ENCODE measurements at places on chromosomes 12 and 14.

DNA sequence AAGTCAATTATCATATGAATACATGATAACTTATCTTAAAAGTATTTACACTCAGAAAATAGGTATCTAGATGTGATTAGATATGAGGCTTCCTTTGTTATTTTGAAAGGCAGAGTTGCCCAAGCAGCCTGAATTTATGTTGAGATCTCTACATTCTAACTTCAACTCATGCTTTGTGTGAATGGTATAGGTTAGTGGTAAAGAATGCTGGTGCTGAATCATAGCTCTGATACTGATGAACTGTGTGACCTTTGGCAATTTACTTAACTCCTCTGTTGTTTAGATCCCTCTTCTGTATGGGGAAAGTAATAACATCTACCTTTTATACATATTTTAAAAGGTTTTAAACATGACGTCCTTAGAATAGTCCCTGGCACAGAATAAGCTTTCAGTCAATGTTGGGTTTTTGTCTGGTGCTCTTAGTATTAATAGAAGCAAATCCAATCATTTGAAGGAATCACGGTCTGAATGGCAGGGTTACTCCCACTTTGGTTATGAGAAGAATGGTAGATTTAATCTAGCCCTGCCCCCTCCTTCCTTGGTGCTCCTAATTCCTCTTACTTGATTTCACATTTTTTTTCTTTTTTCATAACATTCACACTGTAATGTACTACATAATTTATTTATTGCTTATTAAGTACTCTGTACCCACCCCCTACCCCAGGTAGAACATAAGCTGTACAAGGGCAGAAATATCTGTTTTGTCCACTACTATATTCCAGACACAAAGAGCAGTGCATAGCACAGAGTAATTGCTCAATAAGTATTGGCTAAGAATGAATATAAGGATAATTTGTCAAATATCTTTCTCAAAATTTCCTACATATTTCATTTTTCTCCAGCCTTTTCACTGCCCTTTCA, 203.3 kb upstream of the KRR1 start:
- DNase-seq: no peak

DNA sequence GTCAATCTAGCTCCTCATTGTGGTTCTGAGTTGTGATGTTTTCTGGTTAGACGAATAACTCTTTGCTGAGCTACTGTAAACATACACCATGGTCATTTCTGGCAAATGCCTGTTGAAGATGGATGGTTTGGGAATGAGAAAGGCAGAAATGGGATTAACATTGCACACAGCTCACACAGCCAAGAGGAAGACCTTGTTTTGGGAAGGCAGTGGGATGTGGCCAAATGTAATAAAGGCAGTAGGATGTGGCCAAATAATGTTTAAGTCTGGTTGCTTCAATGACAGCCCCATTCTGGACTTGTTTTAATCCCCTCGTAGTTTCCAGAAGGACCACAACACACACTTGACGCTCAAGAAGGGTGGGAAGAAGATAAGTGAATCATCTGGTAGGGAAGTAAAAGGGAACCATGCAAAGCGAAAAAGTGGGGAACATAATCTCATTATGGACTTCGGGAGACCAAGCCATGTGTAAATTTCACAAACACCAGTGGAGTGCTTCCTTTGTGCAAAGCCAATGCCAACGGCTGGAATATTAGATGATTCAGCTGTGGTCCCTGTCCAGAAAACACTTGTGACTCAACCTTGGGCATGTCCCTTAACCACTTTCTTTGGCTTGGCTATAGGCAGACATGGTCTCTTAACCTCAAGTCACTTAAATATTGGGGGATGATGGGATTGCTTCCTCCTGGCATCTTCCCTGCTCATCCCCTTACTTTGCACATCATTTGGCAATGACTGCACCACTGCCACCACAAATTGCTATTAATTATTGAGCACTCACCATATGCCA, 284.4 kb upstream of the CRY1 start:
- no peak for DNase-seq

DNA sequence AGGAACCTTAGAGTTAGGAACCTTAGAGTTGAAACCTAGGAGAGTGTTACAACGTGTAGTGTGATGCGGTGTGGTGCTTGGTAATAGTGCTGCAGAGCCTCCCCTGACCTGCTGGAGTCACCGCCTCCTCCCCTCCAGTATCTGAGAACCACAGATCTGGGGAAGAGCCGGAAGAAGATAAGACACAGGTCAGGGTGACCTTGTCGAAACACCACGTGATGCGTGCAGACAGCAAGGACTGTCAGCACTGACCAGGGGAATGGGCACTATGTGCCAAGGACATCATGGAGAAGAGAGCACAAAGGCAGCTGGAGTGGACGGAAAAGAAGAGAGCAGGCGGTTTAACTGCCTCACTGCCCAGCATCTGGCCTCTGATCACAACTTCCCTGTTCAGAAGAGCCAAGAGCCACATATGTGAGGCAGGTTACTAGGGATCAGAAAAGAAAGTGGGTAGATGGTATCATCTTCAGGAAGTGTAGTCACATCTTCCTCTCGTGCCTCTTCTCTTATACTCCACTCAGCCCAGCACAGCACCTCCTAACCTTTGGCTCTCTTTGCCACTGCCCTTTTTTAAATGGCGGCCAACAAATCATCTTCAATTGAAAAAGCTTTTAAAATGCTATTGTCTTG, 93.7 kb downstream of the TESC start:
- no peak for DNase-seq

- no peak for DNase-seq
Measured at GRCh38 chr12:79006306-79006705, 141.7 kb downstream of the SYT1 start.

DNA sequence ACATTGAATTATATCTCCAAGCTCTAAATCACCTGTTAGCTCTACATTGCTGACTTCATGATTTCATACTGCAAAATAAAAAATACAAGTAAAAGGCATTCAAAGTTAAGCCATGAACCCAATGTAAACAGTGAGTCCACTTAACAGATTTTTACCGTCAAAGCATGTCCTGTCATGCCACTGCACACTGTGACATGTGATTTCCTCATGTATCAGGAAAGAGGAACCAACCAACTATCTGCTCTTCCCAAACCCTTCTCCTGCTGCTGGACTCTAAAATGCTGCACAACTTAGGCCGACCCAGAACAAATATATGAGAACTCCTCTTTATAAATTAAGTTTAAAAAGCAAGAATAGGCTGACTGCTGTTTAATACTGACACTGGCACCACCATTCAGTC, 37.5 kb downstream of the TM7SF3 start:
- no peak for DNase-seq

All from activated CD4-positive, alpha-beta T cell treated with anti-CD3 and anti-CD28 coated beads, Interleukin-2, Interleukin-6, amounts not matched to agents 100 ng/mL and 50 ng/mL, durations not matched to agents 16 hours and 8 hours (primary cell).